ENCODE measurements at places on chromosomes 2 and 18.
A peak's percentile ranks its signal among the peaks of the same experiment; 100 is the strongest.

- DNase-seq = no peak
These were observed 22.3 kb downstream of the MGAT4A start for GRCh38 chr2:98708396-98709186.

DNA sequence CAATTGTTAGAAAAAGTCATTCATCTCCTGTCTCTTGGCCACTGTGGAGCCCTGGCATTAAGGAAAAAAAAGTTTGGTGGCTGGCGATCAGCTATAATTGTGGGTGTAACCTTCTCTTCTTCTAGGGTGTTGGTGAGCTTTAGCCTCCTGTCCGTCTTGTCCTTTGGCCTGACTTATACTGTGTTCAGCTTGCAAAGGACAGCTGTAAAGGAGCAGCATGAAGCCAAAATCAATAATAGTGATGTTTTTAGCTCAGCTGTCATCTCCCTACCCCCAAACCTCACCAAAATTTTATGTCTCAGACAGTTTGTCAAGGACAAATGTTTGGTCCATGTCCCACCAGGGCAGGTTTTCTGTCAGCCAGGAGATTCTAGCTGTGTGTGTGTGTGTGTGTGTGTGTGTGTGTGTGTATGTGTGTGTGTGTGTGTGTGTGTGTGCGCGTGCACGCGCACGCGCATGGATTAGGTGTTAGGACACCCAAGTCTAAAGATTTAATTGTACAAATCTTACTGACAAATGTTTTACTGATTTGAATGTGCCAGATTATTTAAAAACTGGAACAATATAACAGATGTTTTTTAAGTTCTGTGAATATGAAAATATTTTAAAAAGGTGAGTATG, 109.2 kb downstream of the PTPRM start:
- no peak for DNase-seq

GRCh38 chr2:127453392-127454171, 35.4 kb downstream of the PROC start:
- DNase-seq = no peak

GRCh38 chr18:45478889-45479288, 136.4 kb upstream of the SLC14A2 start:
- DNase-seq = no peak

DNA sequence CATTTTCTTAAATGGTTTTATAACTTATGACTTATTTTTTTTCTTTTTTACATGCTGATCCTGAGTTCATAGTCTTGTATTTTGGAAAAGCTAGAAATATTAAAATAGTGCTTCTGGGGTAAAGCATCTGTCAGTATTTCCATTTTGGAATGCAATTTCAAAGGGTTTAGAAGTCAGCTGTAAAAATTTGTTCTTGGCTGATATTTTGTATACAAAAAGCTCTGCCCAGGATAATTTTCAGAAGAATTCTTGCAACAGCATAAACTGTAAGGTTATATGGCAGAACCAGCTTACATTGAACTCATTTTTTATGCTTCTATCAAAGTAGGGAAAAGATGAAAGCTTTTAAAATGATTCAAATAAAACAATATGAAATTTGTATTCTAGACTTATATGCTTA, 97.4 kb downstream of the DIS3L2 start:
- DNase-seq = no peak

DNA sequence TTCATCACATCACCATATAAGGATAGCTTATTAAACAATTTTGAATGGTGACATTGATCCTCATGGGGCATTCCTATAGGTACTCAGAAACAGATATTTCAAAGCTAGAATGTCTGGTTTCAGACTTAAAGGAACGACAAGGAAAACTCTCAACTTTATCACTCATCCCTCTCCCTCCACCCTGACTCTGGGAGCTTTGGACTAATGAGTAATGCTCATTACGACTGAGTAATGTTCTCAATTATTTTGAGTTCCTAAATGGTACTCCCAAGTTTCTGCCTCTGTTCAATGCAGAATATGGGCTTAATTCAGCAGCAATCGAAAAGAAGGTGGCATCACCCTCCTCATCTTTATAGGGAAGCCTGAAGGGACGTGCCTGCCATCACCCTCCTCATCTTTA, 43.4 kb downstream of the RFX8 start:
- DNase-seq = no peak

- no peak for DNase-seq
These were observed 91.6 kb upstream of the TTC39C start for GRCh38 chr18:23922939-23923338.

DNA sequence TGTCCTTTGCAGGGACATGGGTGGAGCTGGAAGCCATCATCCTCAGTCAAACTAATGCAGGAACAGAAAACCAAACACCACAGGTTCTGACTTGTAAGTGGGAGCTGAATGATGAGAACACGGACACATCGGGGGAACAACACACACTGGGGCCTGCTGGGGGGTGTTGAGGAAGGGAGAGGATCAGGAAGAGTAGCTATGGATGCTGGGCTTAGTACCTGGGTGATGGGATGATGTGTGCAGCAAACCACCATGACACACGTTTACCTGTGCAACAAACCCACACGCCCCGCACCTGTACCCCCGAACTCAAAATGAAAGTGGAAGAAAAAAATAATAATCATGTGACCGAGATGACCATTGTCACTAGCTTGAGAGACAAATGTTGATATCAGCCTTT, 114.7 kb downstream of the NDUFA10 start:
- DNase-seq = no peak

GRCh38 chr2:133362061-133362476, 206.2 kb downstream of the NCKAP5 start:
- no peak for DNase-seq

GRCh38 chr18:79782566-79783308, 15.0 kb upstream of the KCNG2 start:
- peak; percentile 57 for DNase-seq

DNA sequence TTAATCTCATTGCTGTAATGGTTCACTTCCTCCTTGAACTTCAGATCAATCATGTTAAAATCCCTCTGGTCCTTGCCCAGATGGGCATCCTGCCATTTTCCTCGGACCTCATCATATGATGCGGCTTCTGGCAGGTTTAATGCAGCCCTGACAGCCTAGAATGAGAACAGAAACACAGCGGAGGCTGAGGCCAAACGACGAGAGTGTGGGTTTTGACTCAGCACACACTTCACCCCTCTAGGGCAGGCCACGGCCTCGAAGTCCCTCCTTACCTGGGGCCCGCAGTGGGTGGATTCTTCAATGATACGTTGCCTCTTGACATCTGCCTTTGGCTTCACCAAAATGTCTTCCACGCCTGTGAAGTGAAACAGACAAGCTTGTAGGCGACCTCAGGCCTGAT, 56.8 kb downstream of the POLR1A start:
- DNase-seq = peak; percentile 3

- DNase-seq = no peak
These were observed 18.5 kb downstream of the MBP start for GRCh38 chr18:77114152-77114414.

GRCh38 chr2:173232956-173233744, 121.5 kb upstream of the CDCA7 start:
- DNase-seq = no peak

GRCh38 chr2:29688429-29688828, 233.0 kb downstream of the ALK start:
- no peak for DNase-seq

DNA sequence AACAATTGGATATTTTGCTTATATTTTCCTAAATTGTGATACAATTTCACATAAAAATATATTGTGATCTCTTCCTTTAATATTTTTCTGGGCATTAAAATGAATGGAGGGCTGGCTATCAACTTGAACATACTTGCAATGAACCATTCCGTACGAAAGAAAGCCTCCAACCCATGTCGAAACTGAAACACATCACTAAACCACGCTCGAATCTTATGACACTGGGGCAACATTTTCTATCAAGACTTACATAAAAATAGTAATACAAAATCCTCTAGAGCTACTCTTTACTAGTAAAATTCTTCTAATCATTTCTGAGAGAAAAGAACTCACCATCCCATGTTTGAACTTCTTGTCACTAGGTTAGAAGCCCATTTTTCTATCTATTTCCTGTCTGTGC, 132.8 kb upstream of the DOK6 start:
- DNase-seq = no peak

DNA sequence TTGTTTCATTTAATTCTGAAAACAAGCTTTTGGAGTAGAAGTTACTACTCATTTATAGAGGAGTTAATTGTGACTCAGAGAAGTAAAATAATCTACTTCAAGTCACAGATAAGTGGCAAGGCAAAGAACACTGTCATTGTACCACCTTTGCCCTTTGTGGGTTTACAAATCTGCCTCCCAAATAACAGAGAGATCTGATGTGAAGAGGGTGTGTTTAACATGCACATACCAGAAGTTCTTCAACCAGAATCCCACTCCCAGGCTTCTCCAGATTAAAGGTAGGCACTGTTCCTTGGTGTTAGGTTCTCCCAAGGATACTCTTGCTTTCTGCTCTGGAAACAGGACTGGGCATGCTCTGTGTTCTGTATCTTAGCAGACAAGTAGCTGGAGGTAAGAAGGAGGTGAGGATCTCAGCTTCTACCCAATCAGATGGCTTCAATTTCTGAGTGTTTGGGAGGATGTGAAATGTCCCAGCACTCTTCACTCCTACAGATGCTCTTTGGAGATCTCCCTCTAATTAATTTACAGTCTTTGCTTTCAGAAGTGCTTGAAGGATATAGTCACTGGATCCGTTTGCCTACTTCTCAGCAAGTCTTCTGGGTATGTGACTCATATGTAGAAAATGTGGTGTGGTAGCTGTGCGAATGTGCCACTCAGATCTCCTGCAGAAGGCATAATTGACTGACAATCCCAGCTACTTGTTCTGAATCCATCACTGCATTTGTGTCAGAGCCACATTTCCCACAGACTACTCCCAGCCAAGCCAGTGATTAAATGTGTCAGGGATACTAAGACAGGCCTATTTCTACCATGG, 111.1 kb downstream of the KLHL14 start:
- DNase-seq = no peak

DNA sequence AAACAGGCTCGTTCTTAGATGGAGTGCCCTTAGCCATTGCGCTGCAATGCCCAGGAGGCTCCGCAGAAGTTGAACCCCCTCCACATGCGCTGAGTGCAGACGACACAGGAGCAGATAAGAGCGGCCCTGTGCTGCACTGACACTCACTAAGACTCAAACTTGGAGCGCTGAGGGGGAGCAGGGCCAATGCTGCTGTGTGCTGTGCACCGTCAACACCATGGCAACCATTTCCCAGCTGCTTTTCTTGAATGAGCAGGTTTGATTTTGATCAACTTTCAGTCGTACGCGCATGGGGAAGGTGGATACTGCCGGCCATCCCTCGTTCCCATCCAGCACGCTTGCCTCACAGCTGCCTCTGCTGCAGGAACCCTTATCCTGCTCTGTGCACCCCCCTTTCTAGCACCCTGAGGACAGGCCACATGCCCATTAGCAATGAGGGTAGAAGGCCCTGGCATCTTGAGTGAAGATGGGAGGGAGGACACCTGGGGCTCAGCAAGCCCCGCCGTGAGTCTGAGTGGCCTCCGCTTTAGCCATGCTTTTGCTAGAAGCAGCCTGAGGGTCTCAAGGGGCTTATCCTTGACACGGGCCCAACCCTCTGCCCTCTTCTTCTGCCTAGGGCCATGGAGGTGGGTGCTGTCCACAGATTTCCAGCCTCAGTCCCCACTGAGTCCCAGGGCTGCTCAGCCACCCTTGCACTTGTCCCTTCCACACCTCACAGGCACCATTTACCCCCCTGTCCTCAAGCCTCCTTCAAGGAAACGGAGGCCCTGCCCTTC, 271.9 kb downstream of the PHLPP1 start:
- DNase-seq = no peak

DNA sequence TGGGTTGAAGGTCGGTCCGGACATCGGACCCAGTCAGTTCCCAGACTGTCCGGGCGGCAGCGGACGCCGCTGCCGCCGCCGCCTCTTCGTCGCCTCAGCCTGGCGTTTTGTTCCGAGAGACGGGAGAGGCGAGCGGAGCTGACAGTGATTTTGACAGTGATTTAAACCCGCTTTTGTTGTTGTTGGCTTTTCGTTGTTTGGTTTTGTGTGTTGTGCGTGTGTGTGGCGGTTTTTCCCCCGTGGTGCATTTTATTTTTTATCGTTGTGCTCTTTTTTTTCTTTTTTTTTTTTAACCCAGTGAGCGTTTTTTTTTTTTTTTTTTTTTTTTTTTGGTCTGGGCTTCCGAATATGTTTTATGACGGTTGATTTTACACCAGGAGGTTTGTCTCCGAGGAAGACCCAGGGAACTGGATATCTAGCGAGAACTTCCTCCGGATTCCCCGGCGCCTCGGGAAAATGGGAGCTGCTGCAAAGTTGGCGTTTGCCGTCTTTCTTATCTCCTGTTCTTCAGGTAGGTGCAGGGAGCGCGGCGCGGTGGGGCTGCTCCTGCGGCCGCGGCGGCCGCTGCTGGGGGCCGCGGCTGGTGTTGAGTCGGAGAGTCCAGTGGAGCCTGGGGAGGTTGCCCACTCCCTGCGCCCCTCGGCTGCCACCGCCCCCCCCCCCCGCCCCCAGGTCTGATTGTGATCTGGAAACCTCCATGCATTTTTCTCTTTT, at the start of gene ACVR2A:
TSS of gene ACVR2A (plus strand) at position 333 of the 714 bp plus-strand sequence. CDS start at position 457, 124 bp downstream.
- DNase-seq = peak; percentile 76

DNA sequence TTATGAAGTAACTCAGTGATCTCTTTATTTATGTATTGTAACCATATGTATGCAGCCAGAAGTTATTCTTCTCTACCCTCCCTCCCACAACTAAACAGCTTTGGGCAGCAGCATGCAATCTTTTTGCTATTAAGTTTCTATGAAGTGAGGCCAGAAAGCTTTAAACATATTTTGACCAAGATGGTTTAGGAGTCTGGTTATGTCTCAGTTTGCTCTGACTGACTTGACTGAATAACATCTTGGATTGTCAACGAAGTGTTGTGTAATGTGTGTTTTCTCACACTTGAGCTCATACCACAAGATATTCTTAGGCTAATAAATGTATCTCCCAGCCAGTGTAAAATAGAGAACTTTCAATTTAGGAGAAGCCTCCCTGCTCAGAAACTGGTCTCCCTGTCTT, 104.3 kb downstream of the TTC27 start:
- no peak for DNase-seq

Measured in NCI-H1092 treated with DMSO at 0.1 percent for 48 hours (cell line).